ENCODE measurements at places on chromosomes 7 and 10.

DNA sequence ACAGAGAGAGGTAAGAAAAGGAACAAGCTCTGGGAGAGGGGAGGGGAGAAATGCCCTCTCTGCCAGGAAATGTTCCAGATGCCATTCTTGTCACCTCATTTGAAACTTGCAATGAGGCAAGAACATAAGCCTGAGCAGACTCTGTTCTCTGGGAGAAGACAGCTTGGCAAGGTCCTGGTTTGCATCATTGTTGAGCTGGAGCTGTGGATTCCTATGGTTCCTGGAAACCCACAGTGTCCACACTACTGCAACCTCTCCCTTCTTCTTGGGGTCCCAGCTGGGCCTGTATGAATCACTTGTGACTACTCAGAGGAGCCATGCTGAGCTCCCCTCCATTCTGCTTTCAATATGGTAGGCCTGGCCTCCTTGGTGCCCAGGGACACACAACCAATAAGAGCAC, 60.8 kb upstream of the HECTD2 start:
- DNase-seq, result no peak

DNA sequence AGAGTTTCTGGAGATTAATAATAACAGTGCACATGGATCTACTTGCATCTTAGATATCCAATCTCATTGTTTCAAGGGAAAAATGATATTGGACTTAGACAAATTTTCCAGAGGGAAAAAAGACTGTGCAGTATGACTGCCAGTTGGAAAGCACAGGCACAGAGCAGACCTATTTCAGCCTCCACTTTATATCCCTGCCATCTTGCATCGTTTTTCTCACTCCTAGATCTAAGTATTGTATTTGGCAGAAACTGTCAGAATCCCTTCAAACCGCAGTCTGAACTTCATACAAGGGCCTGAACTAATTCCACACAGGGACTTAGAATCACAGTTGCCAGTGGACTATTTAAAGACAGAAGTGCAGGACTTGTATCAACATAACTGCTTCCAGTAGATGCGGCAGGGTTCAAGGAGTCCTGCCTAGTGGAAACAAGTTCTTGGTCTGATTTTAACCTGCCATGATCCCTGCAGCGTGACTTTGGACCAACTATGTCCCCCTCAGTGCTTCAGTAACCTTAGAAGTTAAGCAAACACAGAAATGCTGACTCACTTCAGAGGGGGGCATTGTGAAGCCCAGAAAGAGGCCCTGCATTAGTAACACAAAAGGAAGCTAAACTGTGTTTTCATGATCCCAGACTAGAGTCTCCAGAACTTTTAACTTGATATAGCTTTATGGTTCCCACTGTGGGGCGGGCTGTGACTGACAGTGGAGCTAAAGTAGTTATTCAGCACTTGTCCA, 95.7 kb upstream of the PALS2 start:
- DNase-seq, result no peak

DNA sequence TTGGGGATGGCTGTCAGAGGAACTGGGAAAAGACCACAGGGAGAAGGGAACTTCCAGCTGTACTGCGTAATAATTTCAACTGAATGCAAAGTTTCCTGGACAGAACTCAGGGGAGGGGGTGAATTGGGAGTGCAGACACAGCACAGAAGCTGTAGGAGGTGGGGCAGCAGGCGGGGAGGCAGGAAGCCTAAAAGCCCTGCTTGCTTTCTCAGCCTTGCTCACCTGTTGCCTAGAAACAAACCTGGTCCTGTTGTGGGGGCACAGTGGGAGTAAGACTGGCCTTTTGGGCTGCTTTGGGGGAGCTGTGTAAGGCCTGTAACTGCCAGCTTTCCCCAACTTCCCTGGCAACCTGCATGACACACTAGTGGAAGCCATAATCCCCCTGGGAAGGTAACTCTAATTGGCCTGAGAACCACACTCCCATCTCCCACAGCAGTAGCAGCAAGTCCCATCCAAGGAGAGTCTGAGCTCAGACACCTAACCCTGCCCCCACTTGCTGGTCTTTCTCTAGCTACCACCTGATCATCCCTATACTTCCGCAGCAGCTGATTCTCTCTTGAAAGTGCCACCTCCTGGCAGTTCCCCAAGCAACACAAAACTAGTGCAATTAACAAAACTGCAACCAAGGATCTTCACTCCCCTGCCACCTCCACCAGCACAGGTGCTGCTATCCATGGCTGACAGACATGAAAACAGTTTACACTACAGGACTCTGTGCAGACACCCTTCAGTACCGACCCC, 1239.3 kb downstream of the SORCS1 start:
- DNase-seq, result no peak

GRCh38 chr10:5599613-5600520, 66.5 kb downstream of the ASB13 start:
- no peak for DNase-seq

DNA sequence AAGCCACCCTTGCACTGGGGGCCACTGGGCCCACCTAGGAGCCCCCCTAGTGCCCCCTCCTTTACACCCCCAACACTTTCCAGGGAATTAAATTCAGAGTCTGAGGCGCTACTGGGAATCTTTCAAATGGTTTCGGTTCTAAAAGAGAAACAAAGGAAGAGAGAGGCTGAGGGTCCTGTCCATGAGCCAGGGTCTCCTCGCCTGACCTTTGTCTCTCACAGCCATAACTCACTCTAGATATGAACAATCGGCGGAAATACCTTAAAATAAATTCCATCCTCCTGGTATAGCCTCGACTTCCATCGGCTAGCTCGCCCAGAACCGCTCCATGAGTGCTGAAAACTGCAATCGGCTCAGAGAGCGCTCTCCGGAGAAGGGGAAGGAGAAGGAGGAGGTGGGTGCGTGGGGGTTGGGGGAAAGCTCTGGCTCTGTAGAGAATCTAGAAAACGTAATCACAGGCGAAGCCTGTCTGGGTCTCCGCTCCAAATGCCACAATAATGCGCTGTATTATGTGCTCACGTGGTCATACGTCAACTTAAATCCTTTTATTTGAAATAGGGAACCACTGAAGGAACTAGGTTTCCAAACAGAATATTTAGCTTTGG, 12.6 kb downstream of the HOXA4 start:
- no peak for DNase-seq

DNA sequence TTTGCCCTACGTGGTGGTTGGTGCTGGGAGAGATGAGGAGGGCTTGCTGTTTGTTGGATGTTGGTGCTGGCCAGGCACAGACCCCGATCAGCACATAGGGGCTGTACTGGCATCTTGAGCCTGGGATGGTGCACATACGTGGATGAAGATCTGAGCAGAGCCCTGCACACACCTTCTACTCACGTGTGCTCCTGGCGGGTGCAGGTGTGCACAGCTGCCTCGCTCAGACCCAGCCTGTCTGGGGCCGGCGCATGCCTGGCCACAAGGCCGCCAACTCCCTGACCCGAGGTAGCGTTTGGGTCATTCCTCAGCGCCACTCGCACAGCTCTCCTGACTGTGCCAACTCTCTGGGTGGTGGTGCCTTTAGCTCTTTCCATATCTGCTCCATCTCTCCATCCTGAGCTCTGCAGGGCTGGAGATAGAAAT, 18.6 kb downstream of the PALD1 start:
- no peak for DNase-seq

GRCh38 chr10:132914732-132915131, 27.6 kb downstream of the CFAP46 start:
- DNase-seq, result no peak

GRCh38 chr7:132112657-132113056, 463.6 kb downstream of the PLXNA4 start:
- no peak for DNase-seq

- no peak for DNase-seq
Observed at GRCh38 chr7:2258661-2259365, 16.8 kb downstream of the NUDT1 start.

GRCh38 chr10:124465777-124466488, 4.3 kb downstream of the LHPP start:
- no peak for DNase-seq

DNA sequence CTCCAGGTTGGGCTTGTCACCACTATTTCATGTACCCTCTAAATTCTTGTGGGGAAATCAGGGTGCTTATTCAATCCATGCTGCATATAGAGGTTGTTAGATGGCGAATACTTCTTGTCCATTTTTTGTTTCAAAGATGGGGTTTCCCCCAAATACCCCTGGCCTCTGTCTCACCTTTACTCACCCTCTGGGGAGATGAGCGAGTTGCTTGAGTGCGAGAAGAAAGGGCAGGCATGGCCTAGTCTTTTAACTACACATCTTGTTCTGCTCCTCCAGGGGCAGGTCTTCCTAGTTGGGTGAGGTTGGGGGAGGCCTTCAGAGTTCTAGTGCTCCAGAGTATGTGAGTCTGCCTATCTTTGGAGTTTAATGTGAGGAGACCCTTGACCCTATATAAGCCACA, 46.2 kb downstream of the HHEX start:
- no peak for DNase-seq

DNA sequence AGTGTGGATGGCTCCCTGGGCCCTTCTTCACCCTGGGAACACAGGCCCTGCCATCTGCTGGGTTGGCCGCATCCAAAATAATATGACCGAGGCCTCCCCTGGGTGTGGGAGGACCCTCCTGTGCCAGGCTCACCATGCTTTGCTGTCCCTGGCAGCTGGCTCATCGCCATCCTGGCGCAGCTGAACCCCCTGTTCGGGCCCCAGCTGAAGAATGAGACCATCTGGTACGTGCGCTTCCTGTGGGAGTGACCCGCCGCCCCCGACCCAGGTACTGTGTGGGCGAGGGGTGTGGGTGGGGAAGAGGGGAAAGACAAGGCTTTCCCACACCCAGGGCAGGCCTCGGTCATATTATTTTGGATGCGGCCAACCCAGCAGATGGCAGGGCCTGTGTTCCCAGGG, 4.8 kb downstream of the ATP6V0E2 start:
- DNase-seq, result no peak

DNA sequence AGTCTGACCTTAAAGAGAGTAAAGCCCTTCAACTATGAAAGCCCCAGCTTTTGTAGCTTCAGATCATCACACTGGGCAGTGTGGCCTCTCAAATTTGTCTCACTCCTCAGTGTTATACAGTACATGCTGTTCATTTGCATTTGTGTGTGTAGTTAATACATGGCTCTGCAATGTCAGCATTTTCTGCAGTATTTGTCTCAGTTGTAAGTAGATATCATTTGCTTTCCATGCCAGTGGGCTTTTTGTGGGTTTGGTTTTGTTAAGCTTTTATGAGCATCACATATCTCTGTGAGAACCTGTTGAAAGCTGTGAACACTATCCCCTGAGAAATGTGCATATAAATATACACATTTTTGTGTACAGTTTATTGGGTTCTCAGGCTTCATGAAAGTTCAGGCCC, 57.0 kb downstream of the ZNF277 start:
- no peak for DNase-seq

DNA sequence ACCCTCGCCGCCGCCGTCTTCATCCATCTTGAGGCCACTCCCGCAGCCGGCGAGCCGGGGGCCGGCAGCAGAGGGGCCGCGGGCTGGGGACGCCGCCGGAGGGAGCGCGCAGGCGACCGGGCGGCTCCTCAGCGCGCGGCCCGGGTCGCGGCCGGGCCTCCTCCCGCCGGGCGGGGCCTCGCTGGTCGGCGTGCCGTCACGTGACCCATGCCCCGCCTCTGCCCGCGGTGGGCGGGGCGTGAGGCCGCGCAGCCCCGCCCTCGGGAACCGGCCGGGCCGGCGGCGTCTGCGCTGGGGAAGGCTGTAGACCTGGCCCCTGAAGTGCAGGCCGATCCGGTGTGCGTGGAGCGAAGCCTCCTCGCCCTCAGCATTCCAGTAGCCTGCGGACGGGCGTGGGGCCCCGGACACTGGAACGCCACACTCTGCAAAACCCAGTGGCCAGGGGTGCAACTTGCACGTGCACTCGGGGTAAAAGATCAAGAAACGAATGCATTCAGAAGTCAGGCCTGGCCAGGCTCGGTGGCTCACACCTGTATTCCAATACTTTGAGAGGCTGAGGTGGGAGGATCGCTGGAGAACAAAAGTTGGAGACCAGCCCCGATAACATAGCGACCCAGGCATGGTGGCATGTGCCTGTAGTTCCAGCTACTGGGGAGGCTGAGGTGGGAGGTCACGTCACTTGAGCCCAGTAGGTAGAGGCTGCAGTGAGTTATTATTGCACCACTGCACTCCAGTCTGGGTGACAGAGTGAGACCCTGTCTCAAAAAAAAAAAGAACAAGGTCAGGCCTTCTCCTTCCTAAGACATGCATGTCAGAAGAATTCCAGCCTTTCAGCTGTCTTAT, at the start of gene CYTH3:
CYTH3 (minus strand) TSS at position 144 of the 843 bp plus-strand sequence; CDS start at position 27, 117 bp downstream.
- peak; percentile 62 for DNase-seq

DNA sequence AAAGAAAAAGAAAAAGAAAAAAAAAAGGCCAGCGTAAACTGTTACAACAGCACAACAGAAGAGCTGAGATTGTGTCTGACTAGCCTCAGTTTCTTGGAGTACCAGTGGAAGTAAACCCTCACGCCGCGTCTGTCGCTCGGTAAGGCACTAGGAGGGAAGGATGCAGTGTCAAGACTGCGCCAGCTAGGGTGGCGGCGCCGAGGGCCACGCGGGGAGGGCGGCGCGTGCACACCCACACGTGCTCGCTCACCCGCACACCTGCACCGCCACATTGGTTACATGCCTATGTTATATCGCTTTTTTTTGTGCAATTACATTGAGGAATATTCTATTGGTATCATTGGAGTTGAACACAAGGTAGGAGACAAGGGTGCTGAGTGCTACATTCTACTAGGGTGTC, 48.2 kb downstream of the CLEC2L start:
- no peak for DNase-seq

GRCh38 chr7:29562307-29562706, 1.3 kb upstream of the PRR15 start:
- peak; percentile 23 for DNase-seq

DNA sequence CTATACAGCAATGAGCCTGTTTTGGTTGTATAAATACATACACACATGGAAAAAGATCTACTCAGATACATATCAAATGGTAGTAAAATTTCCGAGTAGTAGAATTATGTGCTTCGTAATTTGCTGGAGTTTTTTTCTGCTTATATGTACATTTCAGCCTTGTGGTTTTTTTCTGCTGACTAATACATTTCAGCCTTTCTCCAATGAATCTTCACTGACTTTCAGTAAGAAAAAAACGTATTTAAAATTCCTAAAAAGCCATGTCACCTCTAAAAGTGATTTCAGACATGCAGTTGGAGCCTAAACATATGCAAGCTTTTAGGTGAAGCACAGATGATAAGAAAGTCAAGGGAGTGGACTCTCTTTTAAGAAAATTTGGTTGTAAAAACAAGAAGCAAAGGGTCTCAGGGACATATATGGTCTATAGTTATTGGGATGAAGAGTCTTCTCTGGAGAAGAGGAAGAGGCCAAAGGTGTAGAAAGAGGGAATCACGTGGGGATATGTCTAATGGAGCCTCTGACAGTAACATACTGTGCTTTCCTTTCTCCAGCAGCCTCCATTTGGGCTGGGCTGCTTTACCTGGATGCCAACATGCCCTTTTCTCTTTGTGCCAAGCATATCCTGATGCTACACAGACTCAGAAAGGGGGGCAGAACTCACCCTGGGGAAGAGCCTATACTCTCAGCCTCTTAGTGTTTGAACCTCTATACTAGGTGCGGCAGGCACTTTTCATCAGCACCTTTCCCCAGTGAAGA, 2.4 kb downstream of the AMPH start:
- DNase-seq, result no peak

DNA sequence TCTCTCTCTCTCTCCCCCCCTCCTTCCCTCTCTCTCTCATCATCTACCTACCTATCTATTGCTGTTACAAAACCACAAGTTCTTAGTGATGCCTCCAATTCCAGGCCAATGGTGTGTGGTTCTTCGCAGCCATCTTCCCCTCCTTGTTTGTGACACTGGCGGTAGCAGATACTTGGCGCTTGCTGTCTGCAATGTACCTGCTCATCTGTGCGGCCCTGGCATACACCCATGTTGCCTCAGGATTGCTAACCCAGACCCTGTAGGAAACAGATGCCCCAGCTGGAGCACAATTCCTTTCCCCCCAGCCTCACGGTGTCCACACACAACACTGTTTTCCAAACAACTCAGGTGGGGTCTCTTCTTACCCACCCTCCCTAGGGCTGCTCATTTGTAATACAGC, 13.6 kb upstream of the DPYSL4 start:
- no peak for DNase-seq
